T follicular helper cell (primary cell): ENCODE measurements at places on chromosomes 16 and 17.

DNA sequence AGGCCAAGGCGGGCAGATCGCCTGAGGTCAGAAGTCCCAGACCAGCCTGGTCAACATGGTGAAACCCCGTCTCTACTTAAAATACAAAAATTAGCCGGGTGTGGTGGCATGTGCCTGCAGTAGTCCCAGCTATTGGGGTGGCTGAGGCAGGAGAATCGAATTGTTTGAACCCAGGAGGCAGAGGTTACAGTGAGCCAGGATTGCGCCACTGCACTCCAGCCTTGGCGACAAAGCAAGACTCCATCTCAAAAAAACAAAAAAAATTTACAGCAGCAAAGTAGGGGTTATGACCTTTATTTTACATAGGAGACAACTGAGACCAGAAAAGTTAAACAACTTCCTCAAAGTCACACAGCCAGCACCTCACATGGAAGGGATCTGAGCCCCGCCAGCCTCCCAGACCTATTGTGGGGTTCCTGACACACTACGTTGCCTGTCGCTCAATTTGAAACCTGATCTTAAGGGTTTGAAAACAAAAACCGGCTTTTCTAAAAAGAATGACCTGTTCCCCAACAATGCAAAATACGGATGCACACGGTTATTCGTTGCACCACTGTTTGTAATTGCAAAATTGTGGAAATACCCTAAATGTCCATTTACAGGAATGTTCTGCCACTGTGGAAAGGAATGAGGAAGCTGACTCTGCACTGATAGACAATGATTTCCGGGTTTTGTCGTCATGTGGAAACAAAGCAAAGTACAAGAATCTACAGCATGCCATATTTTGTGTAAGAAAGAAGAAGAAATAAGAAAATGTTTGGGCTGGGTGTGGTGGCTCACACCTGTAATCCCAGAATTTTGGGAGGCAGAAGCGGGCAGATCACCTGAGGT is 77.2 kb downstream of the CNGB1 start:
- no peak for DNase-seq

- no peak for DNase-seq
Measured at GRCh38 chr16:69240331-69240730, 53.4 kb downstream of the SNTB2 start.

- DNase-seq = no peak
Measured at GRCh38 chr17:82866590-82867191, 26.9 kb upstream of the ZNF750 start.

- DNase-seq = no peak
Measured at GRCh38 chr17:61406971-61407911, 7.6 kb downstream of the TBX2 start.

DNA sequence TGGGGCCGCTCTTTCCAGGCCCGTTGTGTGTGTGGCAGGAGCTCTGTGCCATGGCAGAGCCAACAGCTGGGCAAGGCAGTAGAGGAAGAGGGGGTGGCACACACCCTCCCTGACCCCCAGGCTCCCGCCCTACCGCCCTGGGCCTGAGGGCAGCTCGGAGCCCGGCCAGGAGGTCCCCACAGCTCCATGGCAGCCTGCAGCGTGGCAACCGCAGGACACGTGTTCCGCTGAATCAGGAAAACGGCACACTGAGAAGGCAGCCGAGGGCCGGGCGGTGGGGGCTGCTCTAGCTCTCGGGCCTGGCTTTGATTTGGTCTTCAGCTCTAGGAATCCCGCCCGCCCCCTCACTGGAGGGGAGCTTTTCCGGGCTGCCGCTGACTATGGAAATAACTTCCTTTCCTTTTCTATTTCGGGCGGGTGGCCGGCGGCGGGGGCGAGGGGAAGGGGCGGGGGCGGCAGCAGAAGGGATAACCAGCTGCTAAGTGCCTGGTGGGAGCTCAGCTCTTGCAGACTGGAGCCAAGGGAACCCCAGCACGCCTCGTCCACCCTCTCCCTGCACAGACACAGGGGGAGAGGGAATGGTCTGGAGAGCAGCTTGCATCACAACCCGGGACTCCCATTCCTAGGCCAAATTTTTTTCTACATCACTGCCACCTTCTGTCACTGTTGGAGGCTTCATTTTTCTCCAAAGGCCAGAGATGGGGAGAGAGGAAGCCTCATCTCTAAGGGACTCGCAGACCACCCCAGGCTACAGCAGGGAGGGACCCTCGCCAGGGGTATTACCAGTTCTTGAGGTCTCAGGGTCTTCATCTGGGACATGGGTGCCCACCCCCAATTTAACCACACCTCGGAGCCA is 24.8 kb upstream of the MRPS23 start:
- DNase-seq = no peak

GRCh38 chr17:77473615-77474226 is 333.0 kb downstream of the SEC14L1 start:
- no peak for DNase-seq

GRCh38 chr16:87780385-87780989 is 14.7 kb upstream of the KLHDC4 start:
- no peak for DNase-seq

DNA sequence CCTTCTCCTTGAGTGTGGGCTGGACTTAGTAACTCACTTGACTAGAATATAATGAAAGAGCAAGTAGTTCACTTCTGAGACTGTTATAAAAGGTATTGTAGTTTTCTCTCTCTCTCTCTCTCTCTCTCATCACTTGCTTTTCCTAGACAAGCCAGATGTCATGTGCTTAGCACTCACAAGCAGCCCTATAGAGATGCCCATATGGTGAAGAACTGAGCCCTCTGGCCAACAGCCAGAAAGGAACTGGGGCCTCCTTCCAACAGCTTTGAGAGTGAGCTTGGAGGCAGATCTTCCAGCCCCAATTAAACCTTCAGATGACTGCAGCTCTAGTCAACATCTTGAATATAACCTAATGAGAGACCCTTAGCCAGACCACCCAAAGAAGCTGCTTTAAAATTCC is 440.5 kb downstream of the GRIN2A start:
- DNase-seq = no peak
